Putamen (tissue), 1 donor: ENCODE measurements at places on chromosomes 11 and 22.
A peak's percentile ranks its signal among the peaks of the same experiment; 100 is the strongest.

DNA sequence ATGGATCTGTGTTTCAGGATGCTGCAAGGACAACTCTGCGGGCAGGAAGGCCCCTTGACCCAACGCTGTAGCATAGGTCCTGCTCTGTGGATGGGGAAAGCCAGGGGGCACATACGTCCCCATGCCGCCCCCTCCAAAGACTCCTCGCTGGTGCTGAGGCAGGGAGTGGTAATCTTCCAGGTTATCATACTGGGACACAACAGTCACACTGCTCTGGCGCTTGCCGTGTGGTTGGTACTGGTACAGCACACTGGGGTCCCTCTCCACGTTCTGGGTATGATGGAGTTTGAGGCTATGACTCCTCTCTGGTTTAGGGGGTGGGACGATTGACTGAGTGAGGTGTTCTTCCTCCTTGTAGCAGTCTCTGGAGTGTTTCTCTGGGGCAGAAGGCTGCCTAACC, 26.2 kb upstream of the TP53AIP1 start:
- DNase-seq: no peak

DNA sequence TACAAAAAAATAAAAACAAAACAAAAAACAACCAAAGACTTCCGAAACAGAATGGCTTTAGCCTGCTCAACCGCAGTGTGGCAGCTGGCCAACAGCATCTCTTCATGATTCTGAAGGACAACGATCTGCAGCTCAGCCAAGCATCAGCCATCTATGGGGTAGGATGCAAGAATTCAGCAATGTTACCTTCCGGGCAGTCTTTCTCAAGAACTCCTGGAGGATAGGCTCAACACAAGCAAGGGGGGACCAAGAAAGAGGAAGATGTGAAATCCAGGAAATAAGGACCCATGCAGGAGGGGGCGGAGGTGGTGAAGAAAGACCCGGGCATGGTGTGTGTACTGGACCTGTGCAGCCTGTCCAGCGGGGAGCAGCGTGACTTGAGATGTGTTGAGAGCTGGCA, 3.5 kb upstream of the TSPO start:
- DNase-seq: no peak

DNA sequence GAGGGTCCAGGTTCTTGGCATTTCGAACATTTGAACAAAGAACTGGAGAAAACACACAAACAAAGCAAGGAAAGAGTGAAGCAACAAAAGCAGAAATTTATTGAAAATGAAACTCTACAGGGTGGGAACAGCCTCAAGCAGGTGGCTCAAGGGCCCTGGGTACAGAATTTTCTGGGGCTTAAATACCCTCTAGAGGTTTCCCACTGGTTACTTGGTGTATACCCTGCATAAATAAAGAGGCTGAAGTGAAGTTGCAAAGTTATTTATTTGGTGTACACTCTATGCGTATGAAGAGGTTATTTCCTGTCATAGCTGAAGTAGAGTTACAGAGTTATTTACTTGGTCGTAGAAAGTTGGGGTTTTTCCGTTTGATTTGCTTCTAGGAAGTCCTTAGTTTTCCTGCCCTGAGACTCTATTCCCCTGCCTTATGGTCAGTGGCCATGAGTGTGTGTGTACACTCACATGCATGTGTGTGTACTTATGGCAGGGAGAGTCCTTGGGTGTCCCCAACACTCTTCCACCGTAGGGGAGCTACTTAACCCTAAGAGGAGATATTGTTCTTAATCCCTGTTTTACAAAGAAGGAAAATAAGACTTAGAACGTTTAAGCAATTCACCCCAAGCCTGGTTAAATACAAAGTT, 5.6 kb upstream of the SMCO4 start:
- no peak for DNase-seq

DNA sequence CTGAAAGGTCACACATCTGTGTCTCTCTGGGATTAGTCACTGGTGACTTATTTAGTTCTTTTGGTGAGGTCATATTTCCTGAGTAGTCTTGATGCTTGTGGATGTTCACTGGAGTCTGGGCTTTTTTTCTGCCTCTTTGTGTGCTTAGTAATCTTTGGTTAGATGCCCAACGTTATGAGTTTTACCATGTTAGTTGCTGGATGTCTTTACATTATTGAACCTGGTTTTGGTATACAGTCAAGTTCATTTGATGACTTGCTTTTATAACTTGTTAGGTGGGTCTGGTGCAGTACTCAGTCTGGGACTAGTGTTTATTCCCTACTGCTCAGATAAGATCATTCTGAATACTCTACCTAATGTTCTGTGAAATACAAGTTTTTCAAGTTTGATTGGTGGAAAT, 26.2 kb upstream of the SLC37A2 start:
- DNase-seq: no peak

DNA sequence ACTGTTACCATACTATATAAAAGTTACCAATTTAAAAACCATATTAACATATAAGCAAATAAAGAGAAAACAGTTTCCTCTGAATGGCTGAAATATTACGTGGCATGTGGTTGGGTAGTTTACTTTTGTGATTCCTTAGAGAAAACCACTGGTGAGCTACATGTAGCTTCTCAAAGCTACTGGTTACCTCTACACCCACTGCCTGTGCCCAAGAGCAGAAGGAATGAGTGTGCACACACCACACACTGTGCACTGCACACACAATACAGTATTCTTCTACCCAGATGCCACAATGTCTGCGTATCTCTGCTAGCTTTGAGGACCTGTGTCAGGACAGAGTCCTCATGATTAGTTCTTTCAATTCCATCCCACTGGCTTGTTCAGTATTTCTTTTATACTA, 25.5 kb upstream of the YPEL1 start:
- no peak for DNase-seq

- DNase-seq: no peak
Measured at GRCh38 chr11:79461144-79461543, 20.3 kb upstream of the TENM4 start.

GRCh38 chr11:62171261-62171723, 18.7 kb upstream of the SCGB1D1 start:
- DNase-seq: peak; percentile 80

- DNase-seq: no peak
Measured at GRCh38 chr11:72686639-72687220, 12.5 kb upstream of the PDE2A start.

- no peak for DNase-seq
Measured at GRCh38 chr11:113087706-113088105, 126.5 kb downstream of the NCAM1 start.

- no peak for DNase-seq
Measured at GRCh38 chr11:69540118-69541000, 58.9 kb downstream of the LINC01488 start.

DNA sequence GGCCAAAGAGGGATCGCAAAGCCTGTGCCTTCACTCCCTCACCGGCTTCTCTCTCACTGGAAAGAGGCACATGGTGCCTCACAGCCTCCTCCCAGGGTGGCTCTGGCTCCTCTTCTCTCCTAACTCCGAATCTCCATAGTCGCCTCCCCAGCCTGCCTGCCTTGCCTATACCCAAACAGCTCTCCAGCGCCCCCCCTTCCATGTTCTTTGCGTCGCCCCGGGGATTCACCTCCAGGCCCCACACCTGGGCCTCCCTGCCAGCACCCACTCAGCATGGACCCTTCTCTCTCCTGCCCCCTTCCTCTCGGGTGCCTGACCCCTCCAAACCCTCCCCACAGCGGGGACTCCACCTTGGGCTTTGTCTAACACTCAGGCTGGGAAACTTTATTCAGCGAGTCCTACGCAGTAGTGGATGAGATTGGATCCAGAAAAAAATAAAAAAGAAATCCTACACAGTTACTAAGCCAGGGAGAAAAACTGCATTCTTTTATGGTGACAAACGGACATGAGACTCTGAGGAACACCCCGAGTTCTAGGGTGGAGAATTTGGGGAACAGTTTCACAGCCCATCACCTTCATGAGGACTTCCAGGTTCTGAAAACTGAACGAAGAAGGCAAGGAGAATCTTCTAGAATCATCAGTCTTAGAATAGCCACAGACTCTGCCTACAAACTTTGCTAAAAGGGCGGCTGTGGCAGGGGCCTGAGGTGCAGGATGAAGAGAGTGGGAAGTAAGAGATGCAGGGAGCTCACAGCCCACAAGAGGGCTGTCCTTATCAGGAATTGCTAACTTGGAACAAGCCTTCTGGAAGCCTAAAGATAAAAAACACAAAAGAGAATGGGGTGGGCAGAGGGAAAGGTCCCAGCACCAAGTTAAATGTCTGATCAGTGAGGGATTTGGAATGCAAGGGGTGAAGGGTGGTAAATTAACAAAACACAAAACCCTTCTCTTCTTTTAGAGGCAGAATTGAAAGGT, 5.3 kb downstream of the PPM1F start:
- DNase-seq: no peak

GRCh38 chr11:33067294-33067693, 27.9 kb downstream of the TCP11L1 start:
- DNase-seq: no peak

GRCh38 chr11:26134481-26135355, 197.2 kb upstream of the ANO3 start:
- peak; percentile 21 for DNase-seq

DNA sequence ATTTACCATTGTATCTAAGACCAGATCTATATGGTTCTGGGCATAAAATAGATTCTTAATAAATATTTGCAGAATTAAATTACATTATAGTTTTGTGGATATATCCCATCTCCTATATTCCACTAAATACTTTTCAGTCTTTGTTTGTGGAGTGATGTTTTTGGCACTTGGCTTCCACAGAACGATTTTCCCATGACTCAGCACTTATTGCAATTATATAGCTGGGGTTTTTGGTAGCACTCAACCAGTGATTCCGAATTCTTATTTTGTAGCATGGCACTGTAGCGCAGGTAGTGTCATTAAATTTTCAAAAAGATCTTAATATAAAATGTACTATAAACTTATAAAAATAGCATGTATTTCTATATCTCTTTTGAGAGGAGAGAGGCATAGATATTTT, 221.2 kb downstream of the TRPC6 start:
- no peak for DNase-seq

GRCh38 chr11:75315439-75315805, 36.0 kb downstream of the ARRB1 start:
- no peak for DNase-seq

GRCh38 chr11:1456176-1456575, 30.4 kb downstream of the MOB2 start:
- no peak for DNase-seq

GRCh38 chr11:106503901-106504300, 426.4 kb downstream of the AASDHPPT start:
- no peak for DNase-seq

- no peak for DNase-seq
Measured at GRCh38 chr11:57977709-57978108, 46.0 kb upstream of the OR9Q1 start.

- no peak for DNase-seq
Measured at GRCh38 chr11:128324531-128325141, 262.7 kb downstream of the ETS1 start.

GRCh38 chr11:35363854-35364780, 55.2 kb downstream of the SLC1A2 start:
- no peak for DNase-seq

DNA sequence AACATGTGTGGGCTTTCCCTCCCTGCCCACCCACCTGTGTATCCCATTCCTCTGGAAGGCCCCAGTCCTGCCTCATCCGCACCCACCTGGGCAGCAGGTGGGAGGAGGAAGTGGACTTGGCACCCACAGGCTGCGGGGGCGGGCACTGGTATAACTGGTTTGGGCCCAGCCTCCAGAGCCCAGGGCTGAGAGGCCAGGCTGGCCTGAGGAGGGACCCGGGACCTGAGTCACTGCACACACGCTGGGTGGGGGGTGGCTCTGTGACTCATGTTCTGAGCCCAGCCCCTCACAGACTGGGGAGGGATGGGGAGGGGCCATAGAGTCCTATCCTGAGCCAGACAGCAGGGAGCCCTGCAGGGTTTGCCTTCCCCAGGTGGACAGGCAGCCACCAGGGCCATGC, 16.7 kb downstream of the PHLDA2 start:
- no peak for DNase-seq

GRCh38 chr22:20239676-20240446, 28.3 kb downstream of the RTN4R start:
- DNase-seq: no peak

DNA sequence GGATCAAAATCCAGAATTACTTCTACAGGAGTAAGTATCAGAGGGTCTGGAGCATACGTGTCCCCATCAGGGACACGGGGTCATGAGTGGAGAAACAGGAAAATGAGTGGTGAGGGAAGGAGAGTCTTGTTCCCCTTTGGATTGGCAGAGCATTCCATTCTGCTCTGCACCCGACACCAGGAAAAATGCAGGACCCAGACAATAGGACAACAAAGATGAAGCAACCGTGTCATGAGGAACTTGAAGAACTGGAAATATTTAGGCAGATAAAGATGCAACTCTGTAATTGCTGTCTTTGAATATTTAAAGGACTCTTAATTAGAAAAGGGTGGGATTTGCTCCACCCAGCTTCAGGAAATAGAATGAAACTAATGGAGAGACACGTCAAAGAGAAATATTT, 89.0 kb upstream of the BLID start:
- no peak for DNase-seq

DNA sequence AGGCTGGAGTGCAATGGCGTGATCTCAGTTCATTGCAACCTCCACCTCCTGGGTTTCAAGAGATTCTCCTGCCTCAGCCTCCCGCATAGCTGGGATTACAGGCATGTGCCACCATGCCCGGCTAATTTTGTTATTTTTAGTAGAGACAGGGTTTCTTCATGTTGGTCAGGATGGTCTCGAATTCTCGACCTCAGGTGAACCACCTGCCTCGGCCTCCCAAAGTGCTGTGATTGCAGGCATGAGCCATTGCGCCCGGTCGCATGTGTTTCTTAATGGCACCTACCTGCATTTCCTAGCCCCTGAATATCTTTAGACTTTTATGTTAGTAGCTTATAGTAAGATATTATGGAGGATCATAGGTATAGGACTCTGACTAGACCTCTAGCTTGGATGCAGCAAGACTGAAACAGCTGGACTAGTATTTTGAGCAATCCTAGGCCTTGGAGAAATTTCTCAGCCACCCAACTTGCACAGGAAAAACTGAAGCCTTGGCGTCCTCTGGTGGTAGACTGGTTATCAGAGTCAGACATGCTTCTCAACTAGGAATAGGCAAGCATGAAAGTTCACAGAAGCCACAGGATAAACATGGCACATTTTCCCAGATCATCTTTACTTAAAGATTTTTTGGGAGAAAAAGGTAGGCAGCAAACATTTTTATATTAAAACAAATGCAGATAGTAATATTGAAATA, 22.7 kb upstream of the C1QTNF4 start:
- peak; percentile 78 for DNase-seq
